ENCODE measurements at places on chromosomes 7 and 10.

DNA sequence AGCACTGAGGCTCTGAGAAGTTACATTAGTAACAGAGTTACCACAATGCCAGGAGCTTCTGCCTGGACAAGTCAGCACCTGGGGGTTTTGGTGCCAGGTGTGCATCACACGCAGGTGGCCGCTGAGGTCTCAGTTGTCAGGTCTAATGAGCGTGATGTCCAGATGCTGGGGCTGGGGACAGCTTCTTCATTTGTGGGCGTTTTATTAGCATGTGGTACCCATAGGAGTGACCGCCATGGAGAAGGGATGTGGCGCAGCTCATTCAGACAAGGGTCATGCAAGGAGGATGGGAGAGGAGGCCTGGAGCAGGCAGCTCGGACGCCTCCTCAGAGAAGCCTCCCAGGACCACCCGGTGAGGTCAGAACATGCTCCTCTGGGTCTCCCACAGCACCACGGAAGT, 27.8 kb downstream of the FAM241B start:
- no peak for DNase-seq

DNA sequence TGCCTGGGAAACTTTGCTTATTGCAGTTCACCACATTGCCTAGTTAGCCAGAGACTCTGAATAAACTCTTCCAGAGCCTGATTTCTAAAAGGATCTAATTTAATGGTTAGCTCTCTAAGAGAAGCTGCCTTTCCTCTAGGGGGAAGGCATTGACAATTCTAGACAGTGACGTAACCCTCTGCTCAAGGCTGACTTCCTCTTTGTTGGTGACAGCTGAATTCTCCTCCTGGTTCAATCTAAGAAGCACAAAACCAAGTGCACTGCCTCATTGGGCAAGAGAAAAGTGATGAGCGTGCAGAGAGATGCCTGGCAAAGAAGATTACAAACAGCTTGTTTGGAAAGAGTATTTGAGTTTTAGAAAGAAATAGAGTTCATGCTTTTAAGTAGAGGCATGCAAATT, 102.7 kb downstream of the MACC1 start:
- no peak for DNase-seq

GRCh38 chr10:88033385-88033784, 170.0 kb downstream of the PTEN start:
- no peak for DNase-seq

- no peak for DNase-seq
Measured at GRCh38 chr10:101007915-101008822, 8.6 kb downstream of the LZTS2 start.

- no peak for DNase-seq
Measured at GRCh38 chr10:116082206-116082605, 190.8 kb downstream of the GFRA1 start.

GRCh38 chr7:121334875-121335648, 6.3 kb downstream of the WNT16 start:
- no peak for DNase-seq

- DNase-seq: no peak
Measured at GRCh38 chr10:88889559-88890337, 9.7 kb downstream of the STAMBPL1 start.

DNA sequence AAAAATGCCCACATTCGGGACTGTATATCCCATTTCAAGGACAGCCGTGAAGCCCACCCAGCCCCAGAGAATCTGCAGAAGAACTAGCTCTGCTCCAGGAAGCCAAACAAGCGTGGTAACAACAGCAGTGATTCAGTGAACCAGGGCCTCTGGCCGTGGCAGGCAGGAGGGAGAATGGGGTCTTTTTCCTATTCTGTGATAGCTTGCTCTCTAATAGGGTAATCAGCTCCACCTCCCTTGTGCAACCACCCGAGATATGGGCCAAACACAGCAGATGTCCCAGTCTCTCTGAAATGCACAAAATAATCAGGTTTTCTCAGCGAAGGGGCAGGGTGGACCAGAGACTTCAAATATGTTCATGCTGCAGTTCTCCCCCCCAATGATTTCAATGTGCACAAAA, 35.8 kb downstream of the CHST15 start:
- no peak for DNase-seq

Data from stimulated activated CD8-positive, alpha-beta memory T cell treated with anti-CD3 and anti-CD28 coated beads, Interleukin-15, amount 100 ng/mL, for 1 hour (primary cell).